ENCODE measurements at places on chromosomes 6 and 20. TPM values are rescaled to one million over a fixed set of nuclear protein-coding genes. Genes with fewer than 3 reads are reported as not detected.
A peak's percentile ranks its signal among the peaks of the same experiment; 100 is the strongest.

DNA sequence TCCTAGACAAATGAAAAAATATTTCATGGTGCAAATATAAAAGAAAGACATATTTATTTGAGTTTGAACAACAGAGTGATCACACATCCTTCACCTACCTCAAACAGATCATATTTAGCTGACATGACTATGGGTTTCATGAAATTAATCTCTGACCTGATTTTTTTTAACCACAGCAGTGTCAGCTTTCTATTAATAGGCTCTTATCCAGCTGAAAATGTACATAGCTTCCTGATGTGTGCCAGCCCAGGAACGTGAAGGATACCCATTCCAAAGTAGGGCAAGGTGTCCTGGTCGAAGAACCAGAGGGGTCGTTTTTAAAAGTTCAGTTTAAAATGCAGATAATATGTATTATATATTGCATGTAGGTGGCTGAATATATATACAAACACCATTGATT, 19.8 kb downstream of the TRDN start:
- no peak overlapping the region for H3K4me3 ChIP-seq
- no peaks in the 10 kb centered on the region for H3K27me3 ChIP-seq
- H3K36me3 ChIP-seq = no peaks in the 10 kb centered on the region
- no peak overlapping the region for H3K27ac ChIP-seq

DNA sequence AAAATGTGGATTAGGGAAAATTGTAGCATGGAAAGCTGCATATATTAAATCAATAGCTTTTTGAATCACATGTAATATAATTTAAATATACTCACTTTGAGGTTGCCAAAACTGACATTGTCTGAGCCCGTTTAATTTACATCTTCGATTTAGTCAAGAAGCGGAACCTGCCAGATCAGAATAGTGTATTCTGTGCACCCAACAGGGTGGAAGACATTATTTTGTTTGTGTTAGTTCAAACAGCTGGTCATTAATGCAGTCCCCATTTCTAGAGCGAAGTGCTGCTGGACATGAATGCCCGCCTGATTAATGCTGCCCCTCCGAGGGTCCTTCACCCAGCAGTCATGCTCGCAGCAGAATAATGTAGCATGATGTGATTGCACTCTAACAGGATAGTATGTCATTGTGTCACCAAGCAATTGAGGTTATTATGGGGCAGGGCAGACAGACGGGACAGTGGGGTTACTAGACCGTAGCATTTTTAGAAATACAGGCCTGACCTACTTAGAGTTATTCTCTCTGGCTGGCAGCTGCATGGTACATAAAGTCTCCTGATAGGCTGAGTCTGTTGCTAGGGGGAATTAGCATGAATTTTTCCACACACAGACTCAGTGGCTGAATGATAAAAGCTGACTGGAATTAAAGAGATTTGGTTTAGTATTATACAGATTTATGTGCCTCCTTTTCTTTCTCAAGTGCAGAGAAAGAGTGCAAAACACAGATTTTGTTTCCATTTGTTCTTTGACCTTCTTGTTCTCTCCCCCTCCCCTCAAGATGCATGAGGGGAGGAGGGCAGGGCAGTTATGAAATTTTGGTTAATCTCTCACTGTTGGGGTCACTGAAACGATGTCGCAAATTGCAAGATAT, 147.1 kb downstream of the PRL start:
- DNase-seq = peak; percentile 66
- H3K27ac ChIP-seq = no peak overlapping the region

- H3K4me1 ChIP-seq = peaks cover 2% of the 10 kb centered on the region
- H3K36me3 ChIP-seq = no peaks in the 10 kb centered on the region
Observed at GRCh38 chr20:20439602-20440190, 71.8 kb downstream of the INSM1 start.

DNA sequence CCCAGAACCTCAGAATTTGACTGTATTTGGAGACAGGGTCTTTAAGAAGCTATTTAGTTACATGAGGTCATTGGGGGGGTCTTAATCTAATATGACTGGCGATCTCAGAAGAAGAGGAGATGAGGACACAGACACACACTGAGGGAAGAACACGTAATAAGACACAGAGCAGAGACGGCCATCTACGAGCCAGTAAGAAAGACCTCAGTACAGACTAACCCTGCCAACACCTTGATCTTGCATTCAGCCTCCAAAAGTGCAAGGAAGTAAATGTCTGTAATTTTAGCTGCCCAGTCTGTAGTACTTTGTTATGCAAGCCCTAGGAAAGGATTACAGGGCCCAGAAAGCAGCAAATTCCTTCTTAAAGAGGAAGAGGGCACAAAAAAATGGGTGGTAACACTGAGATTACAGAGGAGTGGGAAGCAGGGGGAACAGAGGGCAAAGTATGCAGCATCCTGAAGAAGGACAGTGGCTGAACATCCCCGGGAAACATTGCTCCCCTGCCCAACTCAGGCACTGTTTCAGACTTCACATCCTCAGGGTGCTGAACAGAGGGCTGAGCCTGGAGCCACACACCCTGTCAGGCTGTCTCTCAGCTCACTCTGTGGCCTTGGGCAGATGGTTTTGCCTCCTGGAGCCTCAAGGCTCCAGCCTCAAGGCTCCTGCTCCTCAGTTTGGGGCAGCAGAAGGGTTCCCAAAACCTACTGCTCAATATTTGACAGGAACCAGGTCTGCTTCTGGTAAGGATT, 27.9 kb upstream of the SIRPG start:
- DNase-seq = no peak
- H3K4me3 ChIP-seq = no peak overlapping the region
- H3K36me3 ChIP-seq = no peaks in the 10 kb centered on the region
- H3K4me1 ChIP-seq = no peaks in the 10 kb centered on the region

DNA sequence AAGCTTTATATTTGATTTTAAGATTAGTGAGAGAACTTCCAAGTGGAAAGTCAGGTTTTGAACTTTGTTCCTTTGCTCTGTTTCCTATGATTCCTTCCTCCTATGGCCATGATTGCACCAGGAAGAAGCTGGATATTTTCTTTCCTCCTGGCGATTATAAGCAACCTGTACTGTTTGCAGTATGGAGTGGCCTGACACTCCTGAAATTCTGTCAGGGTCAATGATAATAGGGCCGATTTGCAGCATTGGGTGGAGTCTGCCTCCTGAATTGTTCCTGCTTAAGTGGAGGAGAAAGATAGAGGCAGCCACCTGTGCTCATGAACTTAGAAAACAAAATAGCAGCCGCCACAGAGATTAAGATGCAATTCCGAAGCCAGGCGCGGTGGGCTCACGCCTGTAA, 9.8 kb upstream of the FAM217A start:
- no peaks in the 10 kb centered on the region for H3K36me3 ChIP-seq
- H3K27me3 ChIP-seq = no peaks in the 10 kb centered on the region
- no peak overlapping the region for H3K27ac ChIP-seq
- DNase-seq = no peak

DNA sequence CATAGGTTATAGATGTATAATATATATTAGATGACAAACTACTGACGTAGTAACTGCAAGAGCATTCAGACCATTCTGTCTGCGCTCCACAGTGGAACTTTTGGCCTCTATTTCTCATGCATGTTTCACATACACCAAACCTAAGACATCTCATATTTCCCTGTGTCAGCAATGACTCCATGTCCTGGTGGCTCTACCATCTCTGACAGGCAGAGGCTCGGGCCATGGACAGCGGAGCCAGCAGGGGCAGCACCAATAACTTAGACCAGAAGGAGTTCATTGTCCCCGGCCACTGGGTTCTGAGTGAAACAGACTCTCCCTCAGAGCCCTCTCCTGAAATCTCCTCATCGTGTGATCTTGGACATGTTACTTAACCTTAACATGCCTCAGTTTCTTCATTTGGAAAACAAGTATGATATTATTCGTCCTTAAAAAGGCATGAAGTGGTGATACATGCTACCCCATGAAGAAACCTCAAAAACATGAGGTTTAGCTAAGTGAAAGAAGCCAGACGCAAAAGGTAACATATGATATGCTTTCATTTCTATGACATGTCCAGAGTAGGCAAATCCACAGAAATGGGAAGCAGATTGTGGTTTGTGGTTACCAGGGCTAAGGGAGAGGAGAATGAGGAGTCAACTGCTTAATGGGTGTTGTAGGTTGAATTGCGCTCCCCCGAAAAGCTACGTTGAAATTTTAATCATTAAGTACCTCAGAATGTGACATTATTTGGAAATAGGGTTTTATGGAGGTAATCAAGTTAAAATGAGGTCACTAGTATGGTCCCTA, 564.0 kb upstream of the JARID2 start:
- H3K27me3 ChIP-seq = no peaks in the 10 kb centered on the region
- no peak for DNase-seq
- no peaks in the 10 kb centered on the region for H3K4me1 ChIP-seq
- no peak overlapping the region for H3K27ac ChIP-seq
- no peak overlapping the region for H3K4me3 ChIP-seq
- no peaks in the 10 kb centered on the region for H3K36me3 ChIP-seq

GRCh38 chr6:20332441-20333006, 69.2 kb upstream of the E2F3 start:
- no peaks in the 10 kb centered on the region for H3K36me3 ChIP-seq
- no peak for DNase-seq
- H3K4me3 ChIP-seq = no peak overlapping the region
- H3K4me1 ChIP-seq = no peaks in the 10 kb centered on the region
- H3K27ac ChIP-seq = no peak overlapping the region

- H3K4me1 ChIP-seq = no peaks in the 10 kb centered on the region
- DNase-seq = no peak
- peaks cover 17% of the 10 kb centered on the region for H3K36me3 ChIP-seq
- H3K4me3 ChIP-seq = no peak overlapping the region
Observed at GRCh38 chr20:62946918-62947317, 5.6 kb upstream of the SLC17A9 start.

- no peaks in the 10 kb centered on the region for H3K4me1 ChIP-seq
- no peak for DNase-seq
- no peak overlapping the region for H3K4me3 ChIP-seq
- H3K27me3 ChIP-seq = no peaks in the 10 kb centered on the region
Observed at GRCh38 chr6:11876934-11877433, 98.4 kb upstream of the ADTRP start.

DNA sequence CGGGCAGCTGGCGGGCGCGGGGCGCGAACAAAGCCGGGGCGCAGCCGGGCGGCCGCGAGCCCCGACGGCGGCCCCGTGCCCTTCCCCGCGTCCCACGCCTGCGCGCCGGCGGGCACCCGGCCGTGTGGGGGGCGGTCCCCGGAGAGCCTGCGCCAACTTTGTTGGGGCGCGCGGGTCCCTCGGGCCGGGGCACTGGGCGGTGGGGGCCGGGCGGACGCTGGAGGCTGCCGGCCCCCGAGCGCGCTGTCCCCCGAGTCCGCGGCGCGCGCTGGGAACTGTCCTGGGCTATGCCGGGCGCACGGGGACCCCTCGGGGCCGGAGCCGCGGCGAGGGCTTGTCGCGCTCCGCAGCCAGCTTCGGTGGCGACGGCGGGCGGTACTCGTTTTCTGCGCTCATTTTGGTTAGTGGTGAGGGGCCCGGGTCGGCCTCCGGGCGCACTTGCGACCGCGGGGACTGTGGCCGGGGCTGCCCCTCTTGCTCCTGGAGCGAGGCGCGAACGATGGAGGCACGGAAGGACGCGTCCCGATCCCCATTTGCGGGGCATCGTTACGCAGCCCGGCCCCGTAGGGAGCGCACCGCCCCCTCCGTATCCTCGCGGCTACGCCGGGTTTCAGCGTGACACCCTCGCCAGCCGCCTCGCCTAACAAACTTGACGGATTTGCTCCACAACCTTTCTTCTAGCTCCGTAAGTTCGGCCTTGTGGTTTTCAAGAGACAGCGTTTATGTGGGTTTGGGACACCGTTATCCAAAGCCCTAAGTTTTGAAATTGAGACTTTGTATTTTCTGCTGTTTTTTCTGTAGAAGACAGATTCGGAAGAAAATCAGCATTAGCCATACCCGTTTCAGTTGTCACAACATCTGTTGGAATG, 622 bp downstream of the SS18L1 start:
- peak overlapping the region; percentile 69 for H3K27ac ChIP-seq
- peak; percentile 70 for DNase-seq
- H3K4me1 ChIP-seq = peaks cover 2% of the 10 kb centered on the region
- H3K4me3 ChIP-seq = peak overlapping the region; percentile 56
- H3K36me3 ChIP-seq = peaks cover 10% of the 10 kb centered on the region
- H3K27me3 ChIP-seq = no peaks in the 10 kb centered on the region

DNA sequence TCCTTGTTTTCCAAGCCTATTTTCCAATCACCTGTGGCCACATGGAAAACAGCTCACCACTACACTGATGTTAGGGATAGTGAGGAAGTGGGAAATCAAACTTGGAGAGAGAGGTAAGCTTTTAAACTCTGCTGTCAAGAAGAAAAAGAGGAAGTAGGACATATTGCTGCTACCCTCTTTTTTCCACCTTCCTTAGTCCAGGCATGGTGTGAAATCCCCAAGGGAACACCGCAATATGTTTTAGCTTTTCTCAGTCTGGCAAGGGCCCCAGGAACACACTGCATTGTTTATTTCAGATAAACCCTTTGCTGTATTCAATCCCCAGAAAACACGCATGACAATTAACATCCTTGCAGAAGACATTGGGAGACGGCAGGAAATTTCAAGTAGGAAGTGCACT, 61.3 kb downstream of the HS3ST5 start:
- DNase-seq = no peak
- no peaks in the 10 kb centered on the region for H3K4me1 ChIP-seq
- H3K27ac ChIP-seq = no peak overlapping the region
- H3K36me3 ChIP-seq = no peaks in the 10 kb centered on the region
- H3K4me3 ChIP-seq = no peak overlapping the region

DNA sequence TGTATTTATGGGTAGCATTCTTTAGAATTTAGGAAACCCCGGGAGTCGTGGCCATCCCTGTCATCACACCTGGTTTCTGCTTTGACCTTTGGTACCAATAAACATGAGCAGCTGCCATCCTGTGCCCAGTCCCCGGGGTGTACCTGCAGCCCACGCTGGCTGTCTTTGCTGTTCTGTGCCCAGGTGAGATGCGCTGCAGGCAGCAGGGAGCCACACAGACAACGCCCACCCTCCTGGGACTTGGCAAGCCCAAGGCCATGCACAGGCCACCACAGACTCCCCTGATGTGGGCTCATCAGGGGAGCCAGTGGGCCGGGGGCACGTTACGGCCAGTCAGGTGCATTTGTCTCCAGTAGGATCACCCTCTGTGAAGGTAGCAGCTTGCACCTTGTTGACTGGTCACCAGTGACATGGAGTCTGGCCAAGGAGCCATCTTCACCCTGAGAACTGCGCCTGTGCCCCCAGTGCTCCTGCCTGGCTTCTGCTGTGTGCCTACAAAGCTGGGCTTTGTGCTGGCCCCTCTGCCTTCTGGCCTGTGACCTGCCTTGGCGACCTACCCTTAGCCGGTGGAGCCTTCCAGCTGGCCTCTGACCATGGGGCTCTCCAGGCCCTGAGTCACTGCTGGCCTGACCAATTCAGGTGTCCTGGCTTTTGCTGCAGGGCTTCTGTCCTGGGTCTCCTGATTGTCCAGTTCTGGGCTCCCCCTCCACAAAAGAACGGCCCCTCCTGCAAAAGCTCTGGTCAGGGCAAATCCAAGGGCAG, 14.2 kb upstream of the UNC93A start:
- no peaks in the 10 kb centered on the region for H3K36me3 ChIP-seq
- H3K27ac ChIP-seq = no peak overlapping the region

- H3K27ac ChIP-seq = no peak overlapping the region
- DNase-seq = peak; percentile 29
- peaks cover 7% of the 10 kb centered on the region for H3K36me3 ChIP-seq
- no peaks in the 10 kb centered on the region for H3K27me3 ChIP-seq
- H3K4me3 ChIP-seq = no peak overlapping the region
Observed at GRCh38 chr6:56499095-56499494, 143.6 kb downstream of the DST start.

The LHFPL5 gene
- not detected for total RNA-seq

The FBXO9 gene
- total RNA-seq = 35.7 TPM

The BPI gene
- not detected for total RNA-seq

The SCRT2 gene
- not detected for total RNA-seq

The CDH4 gene
- total RNA-seq = 4.8 TPM

The RFX6 gene
- not detected for total RNA-seq

The OXT gene
- not detected for total RNA-seq

The OPRL1 gene
- total RNA-seq = 2.6 TPM

The UBE2C gene
- total RNA-seq = 12.9 TPM

The TNNC2 gene
- total RNA-seq = 1.3 TPM

The CD24 gene
- 0.26 TPM for total RNA-seq

The RBM24 gene
- 2.5 TPM for total RNA-seq

The COL9A3 gene
- total RNA-seq = 0.17 TPM
